Thoracic aorta endothelial cell (primary cell): ENCODE measurements at places on chromosomes 4 and X. TPM values are rescaled to one million over a fixed set of nuclear protein-coding genes. Genes with fewer than 3 reads are reported as not detected.

Gene GRPR
- total RNA-seq = 0.14 TPM in 1 of 2 replicates, not detected in the other

Gene TNMD
- total RNA-seq = not detected in 2 replicates

Gene NEIL3
- total RNA-seq = 14.1 and 18.4 TPM in 2 replicates

Gene GYPE
- 0.93 TPM in 1 of 2 replicates, not detected in the other for total RNA-seq

Gene FGA
- total RNA-seq = not detected in 2 replicates

Gene PRSS12
- 0.40 and 3.8 TPM in 2 replicates for total RNA-seq

Gene NAP1L3
- 0.93 and 1.2 TPM in 2 replicates for total RNA-seq

Gene ZMAT1
- 2.3 and 4.0 TPM in 2 replicates for total RNA-seq

Gene CTAG2
- not detected in 2 replicates for total RNA-seq

Gene NXF2B
- not detected in 2 replicates for total RNA-seq

Gene ZDHHC9
- 28.6 and 28.8 TPM in 2 replicates for total RNA-seq

Gene CNOT6L
- total RNA-seq = 59.4 and 70.1 TPM in 2 replicates

Gene F8A3
- total RNA-seq = 0.93 and 1.2 TPM in 2 replicates

Gene FGFBP1
- not detected in 2 replicates for total RNA-seq

Gene GC
- total RNA-seq = not detected in 2 replicates

Gene FAM9C
- 0.50 TPM in 1 of 2 replicates, not detected in the other for total RNA-seq

Gene GAGE12F
- not detected in 2 replicates for total RNA-seq

Gene PJA1
- total RNA-seq = 15.3 and 15.8 TPM in 2 replicates

Gene NDNF
- total RNA-seq = not detected in 2 replicates

Gene HTN3
- not detected in 2 replicates for total RNA-seq

Gene DIPK2B
- total RNA-seq = 3.3 and 39.3 TPM in 2 replicates

Gene ARHGAP36
- total RNA-seq = under 0.01 TPM in 1 of 2 replicates, not detected in the other

Gene PLRG1
- total RNA-seq = 88.2 and 99.6 TPM in 2 replicates

Gene CTSO
- 5.7 and 6.9 TPM in 2 replicates for total RNA-seq

Gene ZAR1
- not detected in 2 replicates for total RNA-seq

Gene EXOC1L
- total RNA-seq = not detected in 2 replicates

Gene CCNB3
- 4.5 and 4.7 TPM in 2 replicates for total RNA-seq

Gene EMD
- 32.3 and 38.3 TPM in 2 replicates for total RNA-seq

Gene IL1RAPL1
- total RNA-seq = 0.27 and 0.29 TPM in 2 replicates

Gene ADH1A
- not detected in 2 replicates for total RNA-seq

Gene PPP2R2C
- under 0.01 TPM in 1 of 2 replicates, not detected in the other for total RNA-seq

Gene GAGE13
- total RNA-seq = not detected in 2 replicates

Gene SMR3B
- total RNA-seq = 0.22 TPM in 1 of 2 replicates, not detected in the other

Gene P2RY8
- not detected in 2 replicates for total RNA-seq

Gene PDZD4
- under 0.01 and 0.14 TPM in 2 replicates for total RNA-seq

Gene PAGE1
- total RNA-seq = not detected in 2 replicates

Gene CYBB
- not detected in 2 replicates for total RNA-seq

Gene USP51
- total RNA-seq = 1.1 and 1.5 TPM in 2 replicates

Gene XK
- total RNA-seq = under 0.01 and 0.07 TPM in 2 replicates

Gene FAM241A
- total RNA-seq = 31.0 and 36.8 TPM in 2 replicates

Gene TRPC3
- under 0.01 TPM in 1 of 2 replicates, not detected in the other for total RNA-seq

Gene CENPVL3
- total RNA-seq = not detected in 2 replicates

Gene SERPINA7
- not detected in 2 replicates for total RNA-seq

Gene AFF2
- total RNA-seq = 0.22 TPM in 1 of 2 replicates, not detected in the other

Gene MTMR8
- total RNA-seq = 1.1 and 2.1 TPM in 2 replicates

Gene ZNF718
- total RNA-seq = 7.4 and 12.6 TPM in 2 replicates

Gene GABRG1
- total RNA-seq = not detected in 2 replicates
